Posterior cingulate gyrus (tissue), 11 donors: ENCODE measurements at places on chromosomes 6 and 20.

- DNase-seq = no peak
Measured at GRCh38 chr6:40320947-40321346, 266.2 kb downstream of the LRFN2 start.

DNA sequence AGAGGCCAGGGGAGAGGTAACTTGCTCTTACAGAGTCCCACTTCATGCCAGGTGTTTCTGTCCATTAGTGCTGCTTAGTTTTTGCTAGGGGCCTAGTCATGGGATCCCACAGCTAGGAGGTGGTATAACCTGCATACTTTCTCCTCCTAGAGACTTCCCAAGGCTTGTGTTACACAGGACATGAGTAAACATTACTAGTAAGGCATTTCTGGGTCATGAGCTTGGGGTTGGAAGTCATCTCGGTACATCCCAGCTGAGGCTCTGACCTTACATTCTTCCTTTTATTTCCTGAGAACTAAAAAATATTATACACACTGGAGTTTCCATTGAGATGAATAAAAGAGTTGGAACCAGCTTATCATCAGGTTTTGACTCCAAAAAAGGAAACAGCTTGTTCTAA lies 20.9 kb upstream of the PNPLA1 start:
- DNase-seq = no peak

DNA sequence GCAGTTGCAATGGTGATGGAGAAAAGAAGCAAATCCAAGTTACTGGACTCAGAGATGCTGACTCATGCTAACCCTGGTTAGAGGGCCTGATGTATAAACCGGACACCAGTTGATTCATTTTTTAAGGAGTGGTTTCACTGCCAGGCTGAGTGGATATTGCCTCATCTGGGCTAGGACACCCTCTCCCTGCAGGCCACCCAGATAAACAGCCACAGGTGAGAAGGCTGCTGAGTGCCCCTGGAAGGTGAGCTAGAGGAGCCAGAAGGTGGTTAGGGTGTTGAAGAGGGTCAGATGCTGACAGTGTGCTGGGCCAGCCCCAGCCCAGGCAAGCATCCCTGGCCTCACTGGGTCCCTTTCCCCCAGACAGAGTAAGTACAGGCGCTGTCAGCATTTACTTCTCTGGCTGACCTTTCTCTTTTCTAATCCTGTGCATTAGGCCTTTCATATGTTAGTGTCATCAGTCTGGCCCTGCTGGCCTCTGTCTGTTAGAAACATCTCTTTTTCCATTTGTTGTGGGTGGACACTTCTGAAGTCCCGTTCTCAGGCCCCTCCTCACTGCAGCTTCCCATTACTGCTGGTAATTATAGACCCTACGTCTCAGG lies 13.5 kb downstream of the EPB41L1 start:
- DNase-seq = no peak

DNA sequence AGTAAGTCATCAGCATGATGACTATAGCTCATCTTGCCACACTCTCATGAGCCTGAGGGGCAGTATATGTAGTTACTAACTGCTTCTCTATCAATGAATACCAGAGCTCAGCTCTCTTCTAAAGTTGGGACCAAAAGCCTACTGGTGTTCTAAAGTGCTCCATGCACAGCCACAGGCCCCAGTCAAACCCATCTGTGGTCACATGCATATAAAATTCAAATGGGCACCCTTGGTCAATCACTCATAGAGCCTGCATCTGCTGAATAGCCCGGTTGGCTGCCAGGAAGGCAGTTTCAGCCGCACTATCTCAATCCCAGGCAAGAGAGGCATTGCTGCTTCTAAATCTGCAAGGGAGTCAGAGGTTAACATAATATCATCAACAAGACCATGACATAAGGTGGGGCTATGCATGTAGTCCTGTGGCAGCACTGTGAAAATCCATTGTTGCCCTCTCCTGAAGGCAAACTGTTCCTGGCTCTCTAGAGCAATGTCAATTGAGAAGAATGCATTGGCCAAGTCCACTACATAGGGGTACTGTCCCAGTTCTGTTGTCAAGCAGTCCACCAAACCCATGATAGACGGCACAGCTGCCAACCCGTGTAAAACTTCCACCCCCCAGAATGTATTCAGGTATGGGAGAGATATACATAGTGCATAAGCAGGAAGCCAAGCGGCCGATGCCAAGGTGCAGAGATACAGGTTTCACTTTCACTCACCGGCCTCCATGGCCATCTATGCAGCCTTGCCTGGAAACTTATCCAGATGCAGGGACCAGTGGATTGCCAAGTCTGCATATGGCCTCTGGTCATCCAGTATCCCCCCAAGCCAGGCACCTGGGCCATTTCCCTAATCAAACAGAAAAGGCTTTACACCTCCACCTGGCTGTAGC lies 76.2 kb downstream of the ALDH8A1 start:
- no peak for DNase-seq

DNA sequence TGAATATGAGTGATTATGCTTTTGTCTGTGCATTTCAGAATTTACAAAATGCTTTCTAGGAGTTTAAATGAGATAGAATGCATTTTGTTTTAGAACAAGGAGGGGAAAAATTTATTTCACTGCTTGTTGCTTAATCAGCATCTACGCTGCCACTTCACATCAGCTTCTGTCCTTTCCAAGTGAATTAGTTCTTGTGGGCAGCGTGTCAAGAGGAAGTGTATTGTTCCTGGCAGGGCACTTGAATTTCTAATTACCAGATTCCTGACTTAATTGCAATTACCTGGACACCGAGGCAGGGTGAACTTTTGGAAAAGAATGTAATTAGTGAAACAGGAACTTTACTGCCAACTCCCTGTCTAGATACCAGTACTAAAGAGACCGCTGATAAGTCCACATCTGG lies 263.5 kb downstream of the TMEM242 start:
- no peak for DNase-seq

GRCh38 chr6:152244998-152245630 lies 392.0 kb downstream of the SYNE1 start:
- DNase-seq = no peak

DNA sequence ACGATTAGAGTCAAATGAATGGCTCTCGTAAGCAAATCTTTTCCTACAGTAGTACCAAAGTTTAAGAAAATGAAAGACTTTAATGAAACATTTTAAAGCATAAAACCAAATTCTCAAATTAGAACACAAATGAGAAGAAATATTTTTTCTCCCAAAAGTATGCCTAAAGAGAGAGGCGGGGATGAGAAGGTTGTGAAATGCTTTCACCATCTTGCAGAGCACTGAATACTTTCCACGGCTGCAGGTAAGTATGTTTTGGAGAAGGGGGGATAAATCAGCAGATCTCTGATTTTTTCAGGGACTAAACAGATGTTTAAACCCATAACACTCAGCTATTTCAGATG lies 277.1 kb downstream of the ADGB start:
- no peak for DNase-seq

GRCh38 chr20:2217857-2218539 lies 77.8 kb upstream of the TGM3 start:
- DNase-seq = no peak

- DNase-seq = no peak
Measured at GRCh38 chr6:111717621-111718020, 111.9 kb upstream of the TRAF3IP2 start.
